ENCODE measurements at places on chromosomes 2 and 18.

DNA sequence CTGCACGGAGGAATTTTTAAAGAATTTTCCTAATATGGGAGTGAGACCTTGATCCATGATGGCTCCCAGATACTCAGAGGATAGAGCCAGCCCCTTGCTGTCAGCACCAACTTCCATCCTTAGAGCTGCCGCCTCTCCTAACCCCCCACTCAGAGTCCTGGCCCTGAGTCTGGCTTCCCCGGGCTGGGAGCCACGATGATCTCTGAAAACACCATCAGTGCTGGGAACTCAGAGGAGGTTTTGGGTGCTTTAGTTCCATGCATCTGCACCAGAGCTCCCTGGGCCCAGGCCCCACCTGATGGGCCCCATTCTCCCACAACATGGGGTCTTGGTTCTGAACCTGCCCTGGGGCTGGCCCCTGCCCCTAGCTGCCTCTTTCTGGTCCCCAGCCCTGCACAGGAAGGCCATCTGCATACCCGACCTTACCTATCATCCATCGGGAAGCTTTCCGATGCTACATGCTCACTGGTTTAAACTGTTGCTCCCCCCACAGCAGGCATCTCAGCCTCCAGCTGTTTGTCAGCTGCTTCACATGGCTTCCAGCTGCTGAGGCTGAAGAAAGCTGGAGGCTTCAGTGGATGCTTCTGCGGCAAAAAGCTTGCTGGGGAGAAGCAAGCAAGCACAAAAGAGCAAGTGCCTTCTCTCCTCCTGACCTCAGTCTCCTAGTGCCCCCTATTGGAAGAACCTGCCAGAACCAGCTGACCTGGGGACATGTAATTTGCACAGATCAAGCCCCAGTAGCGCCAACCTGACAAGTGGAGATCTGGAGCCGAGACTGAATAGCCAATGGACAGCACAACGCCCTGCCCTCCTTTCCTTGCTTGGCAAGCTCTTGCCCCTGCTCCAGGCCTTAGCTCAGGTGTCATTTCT, 24.2 kb upstream of the RHOB start:
- DNase-seq, result no peak

DNA sequence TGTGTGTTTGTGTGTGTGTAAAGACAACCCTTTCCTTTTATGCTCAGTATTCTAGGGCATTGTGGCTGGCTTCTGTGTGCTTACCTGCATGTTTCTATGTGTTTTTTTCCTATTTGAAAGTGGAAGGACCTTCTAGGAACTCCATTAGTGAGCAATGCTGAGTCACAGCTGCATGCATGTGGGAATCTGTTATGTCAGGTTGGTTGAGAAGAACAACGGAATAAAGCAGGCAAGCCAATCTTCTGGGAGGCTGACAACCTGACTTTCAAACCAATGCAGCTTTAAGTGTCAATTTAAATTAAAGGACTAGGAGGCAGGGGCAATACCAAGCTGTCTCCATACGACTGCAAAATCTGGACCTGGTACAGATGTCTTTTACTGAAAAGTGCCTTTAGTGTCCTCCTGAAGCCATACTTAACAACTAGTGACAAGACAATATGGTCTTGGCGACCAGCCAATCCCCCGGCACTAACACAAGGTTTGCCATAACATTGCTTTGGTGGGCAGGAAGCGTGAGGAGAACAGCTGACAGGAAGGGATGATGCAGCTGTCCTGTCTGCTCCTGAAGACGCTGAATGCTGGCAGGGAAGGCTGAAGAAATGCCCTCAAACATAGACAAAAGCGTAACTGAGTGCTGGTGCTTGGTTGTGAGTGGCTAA, 514.7 kb upstream of the CDH7 start:
- peak; percentile 7 for DNase-seq

- DNase-seq, result peak; percentile 18
Measured at GRCh38 chr2:191350826-191351225, 105.6 kb downstream of the MYO1B start.

GRCh38 chr2:230932556-230933511, 7.8 kb upstream of the GPR55 start:
- no peak for DNase-seq

- no peak for DNase-seq
Measured at GRCh38 chr18:57287766-57288165, 64.6 kb upstream of the ST8SIA3 start.

- DNase-seq, result no peak
Measured at GRCh38 chr2:73072416-73072815, 904 bp upstream of the SFXN5 start.

GRCh38 chr2:215930505-215931253, 82.7 kb downstream of the MREG start:
- DNase-seq, result no peak

DNA sequence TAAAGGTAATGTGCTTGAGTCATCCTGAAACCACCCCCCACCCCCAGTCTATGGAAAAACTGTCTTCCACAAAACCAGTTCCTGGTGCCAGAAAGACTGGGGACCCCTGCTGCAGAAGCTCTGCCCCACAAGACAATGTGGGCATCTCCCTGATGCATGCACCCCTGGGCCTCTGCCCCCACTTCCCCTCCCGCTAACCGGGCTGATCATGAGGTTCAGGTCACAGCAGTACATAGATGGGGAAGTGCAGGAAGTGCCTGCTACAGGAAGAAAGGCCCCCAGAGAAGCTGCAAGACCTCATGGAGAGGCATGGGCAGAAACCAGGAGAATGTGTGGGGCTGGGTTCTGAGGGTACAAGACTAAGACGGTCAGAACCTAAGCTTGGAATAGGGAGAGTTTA, 243.4 kb upstream of the ID2 start:
- DNase-seq, result no peak

DNA sequence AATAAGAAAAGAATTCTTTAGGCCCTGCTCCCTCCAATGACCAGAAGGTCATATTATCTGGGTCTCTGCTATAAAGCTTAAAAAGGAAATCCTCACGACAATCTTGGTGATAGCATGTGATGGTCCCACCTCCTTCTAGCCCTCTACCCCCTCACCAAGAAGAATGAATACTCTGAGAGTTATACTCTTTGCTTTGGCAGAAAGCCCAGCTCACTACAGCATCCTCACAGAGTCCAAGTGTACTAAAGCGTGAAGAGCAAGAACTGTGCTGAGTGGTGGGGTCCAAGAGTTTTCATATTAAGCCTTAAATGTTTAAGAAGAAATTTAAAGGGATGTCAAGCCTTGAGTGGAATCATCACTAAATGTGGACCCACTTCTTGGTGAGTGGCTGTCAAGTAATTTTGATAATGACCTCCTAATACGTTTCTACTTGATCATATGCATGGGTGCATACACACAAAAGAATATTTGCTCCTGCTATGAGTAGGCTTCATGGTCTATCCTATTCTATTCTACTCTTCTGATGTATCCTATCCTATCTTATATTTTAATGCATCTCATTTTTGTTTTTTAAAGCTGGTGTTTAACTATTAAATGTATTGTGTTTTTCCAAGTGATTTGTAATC, 16.5 kb upstream of the SERPINB7 start:
- DNase-seq, result no peak

GRCh38 chr2:224036731-224037361, 2.2 kb downstream of the SERPINE2 start:
- no peak for DNase-seq

GRCh38 chr2:46645681-46646162, 166.4 kb downstream of the TMEM247 start:
- no peak for DNase-seq

DNA sequence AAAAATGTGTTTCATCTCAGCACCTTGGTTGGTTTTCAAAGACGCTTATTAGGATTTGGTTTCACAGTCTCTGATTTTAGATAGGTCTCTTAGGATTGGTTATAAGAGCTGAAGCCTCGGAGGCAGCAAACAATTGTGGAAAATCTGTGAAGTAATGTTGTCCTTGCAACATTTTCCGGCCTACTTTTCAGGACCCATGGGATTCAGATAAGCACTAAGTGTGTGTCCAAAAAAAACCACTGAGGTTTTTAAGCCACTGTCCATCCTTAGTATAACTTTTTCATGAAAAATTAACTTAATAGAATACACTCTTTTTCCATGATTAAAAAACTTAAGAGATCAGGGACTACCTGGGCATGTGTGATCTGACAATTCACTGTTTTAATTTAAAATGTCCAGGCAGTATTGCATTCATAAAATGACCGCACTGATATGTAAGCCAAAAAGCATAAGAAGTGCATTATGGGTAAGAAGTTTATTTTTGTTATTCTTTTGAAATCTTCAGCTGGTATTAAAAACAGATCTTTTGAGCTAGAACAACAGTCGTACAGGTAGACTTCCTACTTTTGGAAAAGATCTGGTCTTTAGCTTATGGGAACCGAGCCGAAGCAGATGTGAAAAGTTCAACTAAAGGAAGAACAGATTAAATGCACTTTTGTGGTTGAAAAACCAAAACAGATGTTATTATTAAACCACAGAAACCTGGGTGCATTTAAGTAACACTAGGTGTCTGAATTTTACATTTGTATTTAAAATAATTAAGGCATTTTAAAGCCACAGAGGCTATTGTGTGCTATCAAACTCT, 479.4 kb upstream of the ZEB2 start:
- DNase-seq, result no peak

DNA sequence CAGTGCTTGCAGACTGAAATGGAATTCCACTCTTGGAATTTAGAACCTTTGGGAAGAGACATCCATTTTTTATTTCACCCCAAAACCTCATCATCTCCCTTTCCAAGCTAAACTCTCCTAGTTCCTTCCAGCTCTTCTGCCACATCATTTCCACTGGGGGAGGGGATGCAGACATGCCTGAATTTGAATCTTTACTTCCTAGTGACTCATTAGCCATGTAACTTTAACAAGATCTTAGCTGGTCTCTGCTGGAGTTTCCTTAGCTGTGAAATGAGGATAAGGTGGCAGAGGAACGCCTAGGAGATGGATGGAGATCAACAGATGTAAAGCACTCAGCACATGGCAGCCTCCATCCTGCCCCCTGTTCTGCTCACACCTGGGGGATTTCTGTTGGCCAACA, 266.8 kb downstream of the EN1 start:
- DNase-seq, result no peak

DNA sequence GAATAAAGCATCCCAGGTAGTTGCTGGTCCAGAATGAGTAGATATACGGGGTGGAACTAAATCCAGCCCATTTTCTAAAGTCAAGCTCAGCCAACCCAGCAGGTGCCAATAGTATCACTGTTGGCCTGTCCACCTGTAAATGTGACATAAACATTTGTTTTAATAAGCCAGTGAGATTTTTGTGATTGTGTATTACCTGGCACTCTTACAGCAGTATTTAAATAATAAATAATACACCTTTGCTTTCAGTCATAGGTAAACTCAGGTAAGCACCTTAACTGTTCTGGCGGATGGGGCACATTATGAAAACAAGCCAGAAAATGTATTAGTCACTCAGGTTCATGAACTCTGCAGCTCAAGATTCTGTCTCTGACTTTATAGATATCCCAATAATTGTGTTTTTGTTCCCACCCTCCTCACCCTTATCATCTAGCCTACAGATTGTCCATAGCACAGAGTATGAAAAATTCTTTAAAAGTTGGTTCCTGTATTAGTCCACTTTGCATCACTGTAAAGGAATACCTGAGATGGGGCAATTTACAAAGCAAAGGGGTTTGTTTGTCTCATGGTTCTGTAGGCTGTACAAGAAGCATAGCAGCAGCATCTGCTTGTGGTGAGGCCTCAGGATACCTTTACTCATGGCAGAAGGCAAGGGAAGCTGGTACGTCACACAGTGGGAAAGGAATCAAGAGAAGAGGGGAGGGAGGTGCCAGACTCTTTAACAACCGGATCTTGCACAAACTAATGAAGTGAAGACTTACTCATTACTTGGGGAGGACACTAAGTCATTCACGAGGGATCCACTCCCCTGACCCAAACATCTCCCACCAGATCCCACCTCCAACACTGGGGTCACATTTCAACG, 73.0 kb upstream of the CYRIA start:
- no peak for DNase-seq

DNA sequence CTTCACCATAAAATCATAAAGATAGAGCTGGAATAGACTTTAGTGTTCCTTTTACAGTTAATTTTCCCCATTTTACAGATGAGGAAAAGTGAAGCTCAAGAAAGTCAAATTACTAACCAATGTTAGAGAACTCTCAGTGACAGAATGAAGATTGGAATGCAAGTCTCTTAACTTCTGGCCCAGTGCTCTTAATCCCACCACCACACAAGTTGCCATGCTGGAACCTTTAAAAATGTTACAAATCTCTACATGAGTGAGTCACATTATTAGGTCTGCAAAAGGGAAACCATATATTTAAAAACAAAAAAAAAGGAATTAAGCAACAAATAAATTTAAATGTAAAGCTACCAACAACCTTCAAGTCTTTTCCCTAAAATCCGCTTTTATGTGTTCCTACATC, 3.5 kb downstream of the NCKAP1 start:
- peak; percentile 36 for DNase-seq

GRCh38 chr18:58993260-58993659, 128.6 kb downstream of the ZNF532 start:
- DNase-seq, result peak; percentile 11

- DNase-seq, result peak; percentile 72
Measured at GRCh38 chr2:228048838-228049490, 132.5 kb downstream of the SPHKAP start.

DNA sequence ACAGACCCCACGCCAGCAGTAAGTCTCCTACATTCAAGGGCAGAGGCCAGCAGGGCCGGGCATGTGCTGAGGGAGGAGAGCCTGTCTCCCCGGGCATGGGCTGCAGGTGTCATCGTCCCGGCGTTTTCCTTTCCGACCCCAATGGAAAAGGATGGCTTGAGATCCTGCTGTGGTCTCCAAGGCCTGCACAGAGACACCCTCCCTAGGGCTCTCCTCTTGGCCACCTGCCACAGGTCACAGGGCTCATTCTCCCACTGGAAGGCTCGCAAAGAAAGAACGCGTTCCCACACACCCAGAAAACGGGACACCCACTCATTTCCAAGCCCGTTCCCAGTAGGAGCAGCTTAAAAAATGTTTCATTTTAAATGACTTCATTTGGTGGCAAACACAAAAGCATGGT, 41.0 kb downstream of the DIPK1C start:
- no peak for DNase-seq

DNA sequence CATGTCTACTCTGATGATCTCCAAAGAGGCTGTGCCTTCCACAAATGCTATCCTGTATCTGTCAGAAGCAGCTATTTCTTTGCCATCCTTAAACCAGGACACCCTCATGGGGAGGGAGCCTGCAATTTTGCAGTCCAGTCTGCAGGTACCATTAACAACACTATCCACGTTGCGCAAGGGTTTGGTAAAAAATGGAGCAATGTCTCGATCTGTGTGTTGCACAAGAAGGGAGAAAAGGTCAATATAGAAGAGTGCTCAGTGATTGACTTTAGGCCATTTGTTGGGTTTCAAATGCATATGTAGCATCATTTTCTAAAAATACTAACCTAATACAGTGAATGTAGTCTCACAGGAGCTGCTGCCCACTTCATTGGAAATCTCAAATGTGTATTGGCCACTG, 74.3 kb downstream of the TTN start:
- DNase-seq, result no peak

DNA sequence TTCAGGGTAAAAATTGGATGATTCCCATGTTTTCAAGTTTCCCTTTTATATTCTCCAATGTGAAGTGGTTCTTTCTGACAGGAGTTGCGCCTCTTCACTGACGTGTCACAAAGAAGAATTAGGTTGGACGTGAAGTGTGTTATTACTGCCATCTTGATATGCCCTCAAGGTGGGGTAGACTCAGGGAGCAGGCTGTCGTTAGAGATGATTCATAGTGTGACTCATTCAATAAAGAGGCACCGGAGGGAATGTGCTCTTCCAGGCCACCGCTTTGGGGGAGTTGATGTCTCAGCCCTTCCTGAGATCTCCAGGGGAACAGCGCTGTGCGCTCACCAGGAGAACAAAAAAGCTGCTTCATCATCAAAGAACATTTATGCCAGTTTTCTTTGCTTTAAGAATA, 3.6 kb upstream of the DGKD start:
- peak; percentile 96 for DNase-seq

Measured in RKO (cell line).